ENCODE measurements at places on chromosomes 12 and 14. TPM values are rescaled to one million over a fixed set of nuclear protein-coding genes. Genes with fewer than 3 reads are reported as not detected.

TSPAN11 gene
- 0.07 TPM for total RNA-seq

SLC8A3 gene
- total RNA-seq: not detected

MLXIP gene
- 22.7 TPM for total RNA-seq

CPM gene
- total RNA-seq: 2.3 TPM

C12orf54 gene
- not detected for total RNA-seq

ZNF641 gene
- total RNA-seq: 4.1 TPM

DENND5B gene
- total RNA-seq: 11.5 TPM

ITGA7 gene
- 0.95 TPM for total RNA-seq

DNA sequence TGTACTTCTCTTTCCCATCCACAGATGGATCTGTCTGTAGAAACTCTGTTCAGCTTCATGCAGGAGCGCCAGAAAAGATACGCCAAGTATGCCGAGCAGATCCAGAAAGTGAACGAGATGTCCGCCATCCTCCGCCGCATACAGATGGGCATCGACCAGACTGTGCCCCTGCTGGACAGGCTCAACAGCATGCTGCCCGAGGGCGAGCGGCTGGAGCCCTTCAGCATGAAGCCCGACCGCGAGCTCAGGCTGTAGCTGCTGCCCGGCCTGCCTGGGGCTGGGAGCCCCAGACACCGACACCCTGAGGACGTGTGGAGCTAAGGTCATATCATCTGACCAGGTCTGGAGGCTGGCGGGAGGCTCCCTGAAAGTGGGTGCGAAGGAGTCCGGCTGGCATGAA lies 97.1 kb downstream of the DUSP16 start:
- no peak overlapping the region for H3K4me3 ChIP-seq
- no peaks in the 10 kb centered on the region for H3K27me3 ChIP-seq
- peaks cover 18% of the 10 kb centered on the region for H3K36me3 ChIP-seq
- H3K4me1 ChIP-seq: no peaks in the 10 kb centered on the region

DNA sequence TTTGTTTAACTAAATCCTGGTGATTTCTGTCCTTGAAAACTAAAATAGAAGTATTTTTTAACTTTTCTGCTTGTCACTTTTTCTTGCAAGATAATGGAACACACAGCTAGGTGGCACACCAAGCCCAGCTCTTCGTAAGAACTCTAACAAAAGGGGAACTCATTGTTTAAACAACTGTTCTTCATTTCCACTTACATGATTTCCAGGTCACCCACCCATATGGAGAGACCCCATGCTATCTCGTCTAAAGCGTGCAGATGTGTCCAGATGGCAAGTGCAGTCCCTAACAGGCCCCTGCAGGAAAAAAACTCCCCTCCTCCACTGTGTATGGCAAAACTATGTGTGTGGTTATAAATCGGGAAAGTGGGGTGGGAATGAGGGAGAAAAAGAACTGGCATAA lies 43.3 kb upstream of the NT5DC3 start:
- H3K27me3 ChIP-seq: peaks cover 6% of the 10 kb centered on the region
- H3K4me1 ChIP-seq: peaks cover 18% of the 10 kb centered on the region
- H3K36me3 ChIP-seq: no peaks in the 10 kb centered on the region
- H3K4me3 ChIP-seq: no peak overlapping the region
- DNase-seq: peak; percentile 37
- no peak overlapping the region for H3K27ac ChIP-seq

DNA sequence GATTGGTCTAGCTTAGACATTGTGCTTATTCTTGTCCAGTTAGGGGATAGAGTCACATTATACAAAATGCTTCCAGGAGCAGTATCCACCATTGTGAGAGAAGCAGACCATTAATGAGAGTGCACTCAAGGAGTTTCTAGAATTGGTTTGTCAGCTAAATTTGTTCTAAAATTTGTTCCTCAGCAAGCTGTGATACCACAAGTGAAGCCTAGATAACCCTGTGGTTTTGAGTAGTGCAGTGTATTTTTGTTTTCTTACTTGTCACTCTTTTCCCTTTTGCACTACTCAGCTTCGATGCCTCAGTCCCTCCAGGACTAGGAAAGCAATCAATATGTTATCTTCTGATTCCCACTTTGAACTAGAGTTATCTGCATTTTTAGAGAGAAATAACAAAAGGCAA lies 42.5 kb upstream of the AKAP6 start:
- H3K27ac ChIP-seq: no peak overlapping the region
- no peak for DNase-seq
- no peaks in the 10 kb centered on the region for H3K36me3 ChIP-seq
- no peaks in the 10 kb centered on the region for H3K27me3 ChIP-seq

GRCh38 chr12:48366131-48366530 lies 15.4 kb upstream of the ZNF641 start:
- DNase-seq: no peak
- H3K27ac ChIP-seq: no peak overlapping the region
- H3K27me3 ChIP-seq: peaks cover 18% of the 10 kb centered on the region
- no peaks in the 10 kb centered on the region for H3K4me1 ChIP-seq

DNA sequence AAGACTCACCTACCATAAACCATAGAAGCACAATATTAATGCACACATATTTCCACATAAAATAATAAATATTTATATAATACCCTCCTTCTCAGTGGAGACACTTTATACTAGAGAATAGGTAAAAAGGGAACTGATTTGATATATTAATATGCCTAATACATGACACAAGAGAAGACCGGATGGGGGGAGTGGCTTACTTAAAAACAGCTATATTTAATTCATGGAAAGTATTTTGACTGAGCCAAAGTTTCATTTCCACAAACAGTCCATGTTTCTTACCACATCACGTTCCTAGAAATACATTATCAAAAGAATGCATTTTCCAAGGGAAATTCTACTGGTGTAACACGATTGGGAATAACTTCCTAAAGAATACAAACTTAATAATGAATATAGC lies 63.4 kb downstream of the ITPR2 start:
- no peak overlapping the region for H3K27ac ChIP-seq
- peaks cover 5% of the 10 kb centered on the region for H3K4me1 ChIP-seq
- H3K27me3 ChIP-seq: no peaks in the 10 kb centered on the region

DNA sequence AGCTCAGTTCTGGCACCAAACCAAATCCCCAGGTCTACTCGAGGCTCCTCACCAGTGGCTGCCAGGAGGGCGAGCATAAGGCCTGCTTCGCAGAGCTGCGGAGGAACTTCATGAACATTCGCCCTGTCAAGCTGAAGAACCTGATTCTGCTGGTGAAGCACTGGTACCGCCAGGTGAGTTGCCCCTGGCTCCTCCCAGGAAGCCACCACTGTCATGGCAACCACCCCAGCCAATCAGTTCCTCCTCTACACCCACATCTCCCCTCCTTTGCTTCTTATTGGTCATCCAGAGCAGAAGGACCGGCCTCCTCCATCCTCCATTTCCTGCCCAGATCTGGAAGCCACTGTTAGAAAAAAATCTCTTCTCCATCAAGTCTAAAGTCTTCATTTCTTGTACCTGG lies 17.2 kb upstream of the OAS2 start:
- H3K27me3 ChIP-seq: no peaks in the 10 kb centered on the region
- DNase-seq: no peak
- H3K4me3 ChIP-seq: no peak overlapping the region
- H3K27ac ChIP-seq: no peak overlapping the region
- H3K36me3 ChIP-seq: peaks cover 24% of the 10 kb centered on the region

GRCh38 chr14:97873291-97873690 lies 1076.1 kb downstream of the VRK1 start:
- H3K4me3 ChIP-seq: no peak overlapping the region
- no peaks in the 10 kb centered on the region for H3K36me3 ChIP-seq
- H3K27me3 ChIP-seq: peaks cover 5% of the 10 kb centered on the region
- no peak overlapping the region for H3K27ac ChIP-seq
- H3K4me1 ChIP-seq: no peaks in the 10 kb centered on the region

GRCh38 chr12:40241741-40242140 lies 16.9 kb downstream of the LRRK2 start:
- no peak overlapping the region for H3K27ac ChIP-seq
- no peak for DNase-seq
- H3K4me1 ChIP-seq: no peaks in the 10 kb centered on the region

- peaks cover 18% of the 10 kb centered on the region for H3K27me3 ChIP-seq
- H3K4me3 ChIP-seq: no peak overlapping the region
- H3K4me1 ChIP-seq: peaks cover 19% of the 10 kb centered on the region
- no peaks in the 10 kb centered on the region for H3K36me3 ChIP-seq
- no peak overlapping the region for H3K27ac ChIP-seq
- no peak for DNase-seq
These were observed 8.7 kb downstream of the ITGA7 start for GRCh38 chr12:55698965-55699364.

- no peak overlapping the region for H3K27ac ChIP-seq
- peaks cover 4% of the 10 kb centered on the region for H3K36me3 ChIP-seq
- no peak for DNase-seq
These were observed 169.8 kb downstream of the CAPZA3 start for GRCh38 chr12:18907728-18908127.

DNA sequence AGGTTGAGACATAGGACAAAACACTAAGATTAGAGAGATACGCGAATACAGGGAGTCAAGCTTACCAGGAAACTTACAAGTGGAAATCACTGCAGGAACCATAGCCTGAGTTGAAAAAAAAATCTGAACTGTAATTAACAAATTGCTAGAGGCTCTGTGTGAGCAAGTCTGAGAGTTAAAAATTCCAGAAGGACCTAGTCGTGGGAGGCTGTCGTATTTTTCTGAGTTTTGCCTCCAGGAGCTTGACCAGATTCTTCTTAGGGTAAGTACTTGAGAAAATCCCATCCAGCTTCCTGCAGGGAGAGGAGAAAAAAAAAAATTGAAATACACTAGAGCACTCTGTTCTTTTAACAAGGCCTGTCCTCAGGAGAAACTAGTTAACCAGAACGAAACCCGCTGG lies 22.7 kb downstream of the DIO2 start:
- DNase-seq: no peak
- H3K27me3 ChIP-seq: peaks cover 2% of the 10 kb centered on the region
- no peak overlapping the region for H3K4me3 ChIP-seq
- H3K27ac ChIP-seq: no peak overlapping the region
- H3K36me3 ChIP-seq: no peaks in the 10 kb centered on the region
- H3K4me1 ChIP-seq: no peaks in the 10 kb centered on the region

DNA sequence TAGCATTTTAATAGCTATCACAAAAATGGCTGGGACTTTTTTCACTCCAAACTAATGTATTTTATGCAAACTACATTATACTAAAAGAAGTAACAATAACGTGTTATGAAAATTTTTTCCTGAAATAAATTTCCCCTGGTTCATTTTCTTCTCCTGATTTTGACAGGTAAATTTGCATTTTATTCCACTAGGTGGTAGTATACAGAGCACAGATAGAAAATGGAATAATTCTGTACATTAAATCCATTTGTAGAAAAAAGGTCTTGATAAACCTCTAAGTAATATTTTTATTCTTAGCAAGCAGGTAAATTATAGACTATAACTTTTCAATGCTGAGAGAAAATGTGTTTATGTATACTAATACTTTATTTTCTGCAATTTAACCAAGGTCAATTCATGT lies 96.5 kb downstream of the BCAT1 start:
- no peaks in the 10 kb centered on the region for H3K27me3 ChIP-seq
- H3K4me1 ChIP-seq: peaks cover 65% of the 10 kb centered on the region
- no peak overlapping the region for H3K27ac ChIP-seq
- H3K4me3 ChIP-seq: no peak overlapping the region
- peaks cover 41% of the 10 kb centered on the region for H3K36me3 ChIP-seq

GRCh38 chr12:6784296-6784695 lies 5.0 kb upstream of the CD4 start:
- no peak overlapping the region for H3K27ac ChIP-seq
- H3K27me3 ChIP-seq: peaks cover 2% of the 10 kb centered on the region
- H3K36me3 ChIP-seq: no peaks in the 10 kb centered on the region
- H3K4me3 ChIP-seq: no peak overlapping the region

- no peaks in the 10 kb centered on the region for H3K27me3 ChIP-seq
- H3K36me3 ChIP-seq: peaks cover 4% of the 10 kb centered on the region
- no peak for DNase-seq
- peaks cover 30% of the 10 kb centered on the region for H3K4me1 ChIP-seq
- no peak overlapping the region for H3K27ac ChIP-seq
These were observed 227.5 kb upstream of the LRIG3 start for GRCh38 chr12:59147791-59148190.

DNA sequence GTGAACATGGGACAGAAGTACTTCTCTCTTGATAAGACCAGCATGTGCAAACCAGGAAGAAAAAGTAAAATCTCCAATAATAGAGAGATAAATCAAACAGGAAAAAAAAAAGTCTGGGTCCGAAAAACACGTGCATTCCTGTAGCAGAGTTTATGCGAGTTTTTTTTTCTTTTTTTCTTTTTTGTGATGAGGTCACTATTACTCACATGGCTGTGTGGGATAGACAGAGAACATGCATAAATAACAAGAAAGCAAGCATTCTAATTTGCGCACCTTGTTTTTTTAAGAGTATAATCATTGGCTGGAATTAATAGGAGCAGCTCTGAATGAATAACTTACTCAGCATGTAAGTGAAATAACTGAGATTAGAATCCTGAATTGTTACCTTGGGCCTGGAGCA lies 91.9 kb upstream of the CPM start:
- H3K36me3 ChIP-seq: no peaks in the 10 kb centered on the region
- H3K4me1 ChIP-seq: peaks cover 76% of the 10 kb centered on the region
- no peaks in the 10 kb centered on the region for H3K27me3 ChIP-seq
- H3K27ac ChIP-seq: peak overlapping the region; percentile 64
- H3K4me3 ChIP-seq: peak overlapping the region; percentile 59
- DNase-seq: peak; percentile 57

- no peaks in the 10 kb centered on the region for H3K36me3 ChIP-seq
- no peaks in the 10 kb centered on the region for H3K27me3 ChIP-seq
- peak; percentile 30 for DNase-seq
- H3K4me3 ChIP-seq: no peak overlapping the region
These were observed 97.9 kb downstream of the RERGL start for GRCh38 chr12:17992002-17992656.

DNA sequence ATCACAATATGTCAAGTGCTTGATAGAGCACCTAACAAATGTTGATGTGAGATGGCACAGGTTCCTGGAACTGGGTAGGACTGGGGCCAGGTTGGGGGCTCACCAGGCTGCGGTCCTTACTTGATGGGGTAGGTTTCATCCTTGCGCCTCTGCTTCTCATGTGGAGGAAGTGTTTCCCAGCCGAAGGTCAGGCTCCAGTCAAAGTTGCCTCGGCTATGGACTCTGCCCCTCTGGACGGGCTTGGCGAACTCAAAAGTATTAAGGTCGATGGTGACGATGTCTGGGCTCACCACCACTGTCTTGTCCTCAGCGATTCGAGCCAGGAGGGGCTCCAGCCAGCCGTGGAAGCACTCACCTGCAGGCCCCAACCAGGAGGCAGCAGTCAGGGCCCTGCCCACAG lies 17.5 kb upstream of the CELA1 start:
- no peaks in the 10 kb centered on the region for H3K27me3 ChIP-seq
- peaks cover 10% of the 10 kb centered on the region for H3K4me1 ChIP-seq
- no peak overlapping the region for H3K4me3 ChIP-seq
- DNase-seq: no peak
- peaks cover 5% of the 10 kb centered on the region for H3K36me3 ChIP-seq

GRCh38 chr12:52227606-52228166 lies 5.4 kb upstream of the KRT7 start:
- no peak for DNase-seq
- H3K27ac ChIP-seq: no peak overlapping the region
- peaks cover 85% of the 10 kb centered on the region for H3K4me1 ChIP-seq
- peaks cover 2% of the 10 kb centered on the region for H3K27me3 ChIP-seq
- H3K4me3 ChIP-seq: no peak overlapping the region
- peaks cover 27% of the 10 kb centered on the region for H3K36me3 ChIP-seq
